ENCODE measurements at places on chromosomes 16 and 17. TPM values are rescaled to one million over a fixed set of nuclear protein-coding genes. Genes with fewer than 3 reads are reported as not detected.

Gene MSLN
- not detected for total RNA-seq

Gene MARVELD3
- not detected for total RNA-seq

Gene TNFSF13
- 3.8 TPM for total RNA-seq

Gene C16orf96
- total RNA-seq: 0.21 TPM

Gene NECAB2
- not detected for total RNA-seq

Gene SHBG
- total RNA-seq: not detected

Gene ARRB2
- total RNA-seq: 336 TPM

Gene SLC5A10
- not detected for total RNA-seq

Gene HIC1
- total RNA-seq: 29.0 TPM

Gene SPN
- total RNA-seq: 357 TPM

Gene KRT36
- not detected for total RNA-seq

Gene PRR11
- total RNA-seq: 95.2 TPM

Gene SLC2A4
- total RNA-seq: not detected

Gene PAM16
- total RNA-seq: 39.3 TPM

Gene PIRT
- total RNA-seq: not detected

Gene SULT1A1
- 11.1 TPM for total RNA-seq

Gene HSD11B2
- total RNA-seq: not detected

Gene ABCC11
- total RNA-seq: not detected

Gene NUDT21
- 213 TPM for total RNA-seq

Gene CPHXL2
- total RNA-seq: not detected

Gene CMTM2
- 0.73 TPM for total RNA-seq

Gene HID1
- 0.82 TPM for total RNA-seq

Gene SLX4
- total RNA-seq: 13.8 TPM

Gene NGFR
- total RNA-seq: 0.07 TPM

Gene OR1A1
- not detected for total RNA-seq

Gene ARHGAP44
- total RNA-seq: 0.37 TPM

Gene ZNF23
- total RNA-seq: 7.0 TPM

Gene MYH2
- not detected for total RNA-seq

Gene NEURL4
- total RNA-seq: 38.1 TPM

Gene SRL
- total RNA-seq: not detected

Gene TEKT3
- total RNA-seq: not detected

Gene SLC6A2
- total RNA-seq: not detected

Gene ALOX15B
- not detected for total RNA-seq

Gene GGNBP2
- 116 TPM for total RNA-seq

Gene NTN3
- not detected for total RNA-seq

Gene SLC13A5
- not detected for total RNA-seq

Gene TMIGD1
- not detected for total RNA-seq

Gene C1QTNF8
- total RNA-seq: not detected

Measured in activated CD4-positive, alpha-beta T cell treated with anti-CD3 and anti-CD28 coated beads, Interleukin-2, amount 10 ng/mL, durations not matched to agents 7 days and 5 days (primary cell).